ENCODE measurements at places on chromosomes 7 and 10. TPM values are rescaled to one million over a fixed set of nuclear protein-coding genes. Genes with fewer than 3 reads are reported as not detected.

DNA sequence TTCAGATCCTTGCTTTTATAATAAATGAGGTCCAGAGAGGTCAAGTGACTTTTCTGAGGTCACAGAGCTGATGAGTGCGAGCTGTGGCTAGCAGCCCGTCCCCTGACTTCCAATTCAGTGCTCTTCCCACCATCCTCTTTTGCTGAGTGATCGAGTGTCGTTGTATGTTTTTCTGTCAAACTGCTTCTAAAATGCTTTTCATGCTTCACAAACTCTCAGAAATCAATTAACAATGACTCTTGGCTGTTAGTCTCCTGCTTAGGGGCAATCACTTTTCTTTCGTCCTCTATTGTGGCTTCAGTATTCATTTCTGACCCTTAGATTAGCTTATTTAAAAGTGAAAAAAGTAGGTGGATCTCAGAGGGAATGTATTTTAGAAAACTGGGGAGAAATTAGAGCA lies 423.7 kb downstream of the DPP6 start:
- DNase-seq: no peak
- no peak overlapping the region for H3K4me3 ChIP-seq
- peaks cover 11% of the 10 kb centered on the region for H3K27me3 ChIP-seq
- H3K36me3 ChIP-seq: no peaks in the 10 kb centered on the region

- no peaks in the 10 kb centered on the region for H3K27me3 ChIP-seq
- peaks cover 22% of the 10 kb centered on the region for H3K4me1 ChIP-seq
- H3K4me3 ChIP-seq: no peak overlapping the region
- H3K36me3 ChIP-seq: no peaks in the 10 kb centered on the region
These were observed 557.1 kb downstream of the KCNMA1 start for GRCh38 chr10:77080361-77081027.

GRCh38 chr7:12805518-12805928 lies 118.1 kb downstream of the ARL4A start:
- no peak for DNase-seq
- H3K27me3 ChIP-seq: no peaks in the 10 kb centered on the region

DNA sequence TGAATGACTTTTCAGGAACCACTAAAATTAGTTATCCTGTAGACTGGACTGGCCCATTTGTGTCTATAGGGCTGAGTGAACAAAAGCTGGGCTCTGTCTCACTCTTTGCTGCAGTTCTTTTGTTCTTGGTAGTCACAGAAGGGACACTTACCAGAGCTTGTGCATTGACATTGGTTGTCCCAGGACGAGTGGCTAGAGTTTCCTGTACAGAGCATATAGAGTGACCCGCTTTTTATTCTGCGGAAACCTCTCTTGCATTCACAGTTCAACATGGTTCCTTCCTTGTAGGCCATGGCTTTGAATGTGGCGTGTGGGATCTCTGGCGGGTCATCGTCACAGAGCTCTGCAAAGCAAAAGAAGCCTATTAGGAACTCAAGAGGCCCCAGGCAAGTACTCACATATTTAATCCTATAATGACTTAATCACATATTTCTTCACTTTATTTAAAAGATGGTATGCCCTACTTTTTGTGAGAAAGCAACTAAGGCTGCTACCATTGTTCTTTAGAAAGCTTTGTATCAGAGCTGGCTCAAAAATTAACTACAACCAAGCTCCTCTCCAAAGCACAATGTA lies 36.4 kb downstream of the IL2RA start:
- H3K27ac ChIP-seq: no peak overlapping the region
- H3K27me3 ChIP-seq: no peaks in the 10 kb centered on the region
- no peak for DNase-seq
- peaks cover 4% of the 10 kb centered on the region for H3K36me3 ChIP-seq

DNA sequence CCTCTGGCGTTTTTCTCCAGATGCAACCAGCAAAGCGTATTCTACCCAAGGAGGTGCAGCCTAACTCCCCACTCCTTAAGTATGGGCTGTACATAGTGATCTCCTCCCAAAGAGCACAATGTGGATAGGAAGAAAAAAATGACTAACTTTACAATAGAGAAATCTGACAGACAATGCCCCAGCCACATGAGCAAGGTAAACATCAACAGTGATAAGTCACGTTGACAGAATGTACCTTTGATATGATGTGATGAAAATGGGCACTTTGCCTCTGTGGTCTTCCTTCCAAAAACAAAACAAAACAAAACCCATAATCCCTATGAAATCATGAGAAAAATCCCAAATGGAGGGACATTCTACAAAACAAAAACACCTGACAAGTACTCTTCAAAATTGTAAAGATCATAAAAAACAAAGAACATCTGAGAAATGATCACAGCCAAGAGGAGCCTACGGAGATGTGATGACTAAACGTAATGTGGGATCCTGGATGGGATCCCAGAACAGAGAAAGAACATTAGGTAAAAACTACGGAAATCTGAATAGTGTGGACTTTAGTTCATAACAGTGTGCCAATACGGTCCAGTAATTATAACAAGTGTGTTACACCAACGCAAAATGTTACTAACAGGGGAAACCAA lies 50.6 kb downstream of the ABLIM1 start:
- no peak overlapping the region for H3K4me3 ChIP-seq
- DNase-seq: no peak
- no peak overlapping the region for H3K27ac ChIP-seq
- H3K36me3 ChIP-seq: no peaks in the 10 kb centered on the region

DNA sequence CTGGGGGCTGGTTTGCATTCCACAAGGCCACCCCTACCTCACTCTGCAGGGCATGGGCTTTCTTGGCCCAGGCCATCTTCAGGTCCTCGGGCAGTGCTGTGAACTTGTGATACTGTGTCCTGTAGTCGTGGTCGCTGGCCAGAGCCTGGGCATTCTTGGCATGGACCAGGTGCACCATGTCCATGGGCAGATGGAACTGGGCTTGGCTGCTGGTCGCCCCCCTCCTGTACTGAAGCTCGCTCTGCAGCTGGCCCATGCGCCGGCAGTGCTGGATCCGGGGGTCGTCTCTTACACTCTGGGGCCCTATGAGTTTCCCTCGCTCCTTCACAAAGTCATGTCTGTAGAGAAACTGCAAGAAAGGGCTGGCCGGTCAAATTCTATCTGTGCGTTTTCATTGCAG lies 51.7 kb downstream of the HABP2 start:
- H3K27me3 ChIP-seq: no peaks in the 10 kb centered on the region
- no peak overlapping the region for H3K27ac ChIP-seq
- H3K36me3 ChIP-seq: no peaks in the 10 kb centered on the region
- no peak overlapping the region for H3K4me3 ChIP-seq
- no peak for DNase-seq

DNA sequence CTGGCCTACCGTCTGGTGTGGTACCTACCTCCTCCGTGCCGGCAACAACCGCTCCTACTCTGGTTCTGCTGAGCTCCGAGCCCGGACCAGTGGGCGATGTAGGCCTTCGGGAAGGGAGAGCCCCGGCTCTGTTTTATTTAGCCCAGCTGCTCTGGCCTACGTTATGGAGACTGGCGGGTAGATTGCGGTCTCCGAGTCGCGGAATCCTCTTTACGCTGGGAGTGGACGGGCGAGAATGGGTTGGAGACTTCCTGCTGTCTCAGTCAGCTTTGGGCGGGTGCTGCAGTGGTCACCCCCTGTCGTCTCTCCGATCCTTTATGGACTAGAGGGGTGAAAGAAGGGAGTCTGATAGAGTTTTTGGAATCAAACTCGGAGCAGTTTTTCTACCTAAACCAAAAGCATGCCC lies 406 bp downstream of the CBLL1 start:
- H3K27me3 ChIP-seq: peaks cover 18% of the 10 kb centered on the region
- peaks cover 28% of the 10 kb centered on the region for H3K4me1 ChIP-seq
- H3K36me3 ChIP-seq: no peaks in the 10 kb centered on the region
- H3K4me3 ChIP-seq: peak overlapping the region; percentile 98

DNA sequence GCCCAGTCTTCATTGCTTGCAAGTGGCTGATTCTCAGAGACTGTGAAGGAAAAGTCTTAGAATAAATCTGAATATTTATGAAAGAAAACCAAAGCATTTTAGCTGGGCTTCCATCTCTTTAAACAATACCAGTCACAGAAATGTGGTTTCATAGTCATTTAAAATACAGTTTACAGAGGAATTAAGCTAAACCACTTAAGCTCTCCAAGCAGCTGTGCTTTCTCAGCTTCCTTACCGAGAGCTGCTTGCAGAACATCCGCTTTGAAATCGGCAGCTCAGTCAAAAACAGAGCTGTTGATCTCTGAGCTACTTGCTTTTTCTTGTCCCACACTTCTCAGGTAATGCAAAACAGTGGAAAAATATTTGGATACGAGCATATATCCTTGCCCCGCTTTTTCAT lies 134.5 kb downstream of the DYNC1I1 start:
- H3K4me1 ChIP-seq: peaks cover 9% of the 10 kb centered on the region
- H3K27me3 ChIP-seq: peaks cover 74% of the 10 kb centered on the region
- H3K27ac ChIP-seq: no peak overlapping the region
- no peak overlapping the region for H3K4me3 ChIP-seq
- H3K36me3 ChIP-seq: no peaks in the 10 kb centered on the region
- no peak for DNase-seq

GRCh38 chr10:25852364-25852941 lies 81.6 kb upstream of the MYO3A start:
- H3K4me3 ChIP-seq: no peak overlapping the region
- H3K36me3 ChIP-seq: no peaks in the 10 kb centered on the region
- peaks cover 14% of the 10 kb centered on the region for H3K4me1 ChIP-seq
- no peaks in the 10 kb centered on the region for H3K27me3 ChIP-seq
- no peak overlapping the region for H3K27ac ChIP-seq

DNA sequence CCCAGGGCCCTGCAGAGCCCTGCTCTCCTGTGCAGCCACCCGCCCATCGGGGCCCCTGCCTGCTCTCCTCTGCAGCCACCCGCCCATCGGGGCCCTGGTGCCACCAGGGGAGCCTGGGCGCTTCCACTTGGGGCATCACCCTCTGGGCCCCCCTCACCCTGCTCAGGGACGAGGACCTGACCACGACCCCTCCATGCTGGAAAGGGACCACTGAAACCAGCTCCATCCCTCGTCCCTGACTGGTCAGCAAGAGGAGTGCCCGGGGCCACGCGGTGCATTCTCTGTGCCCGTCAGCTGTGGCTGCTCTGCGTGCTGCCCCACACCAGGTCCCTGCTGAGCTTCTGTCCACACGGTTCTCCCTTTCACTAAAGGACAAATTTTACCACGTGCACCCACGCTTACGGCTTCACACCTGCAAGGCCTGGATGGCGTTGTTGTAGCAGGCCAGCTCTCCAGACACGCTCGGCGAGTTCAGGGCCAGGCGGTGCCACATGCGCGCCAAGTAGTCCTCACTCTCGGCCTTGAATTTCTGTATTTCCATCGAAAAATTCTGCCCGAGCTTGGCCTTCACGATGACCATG lies 57.6 kb downstream of the CFAP46 start:
- no peak for DNase-seq
- no peak overlapping the region for H3K4me3 ChIP-seq
- no peak overlapping the region for H3K27ac ChIP-seq
- peaks cover 23% of the 10 kb centered on the region for H3K27me3 ChIP-seq
- no peaks in the 10 kb centered on the region for H3K36me3 ChIP-seq

DNA sequence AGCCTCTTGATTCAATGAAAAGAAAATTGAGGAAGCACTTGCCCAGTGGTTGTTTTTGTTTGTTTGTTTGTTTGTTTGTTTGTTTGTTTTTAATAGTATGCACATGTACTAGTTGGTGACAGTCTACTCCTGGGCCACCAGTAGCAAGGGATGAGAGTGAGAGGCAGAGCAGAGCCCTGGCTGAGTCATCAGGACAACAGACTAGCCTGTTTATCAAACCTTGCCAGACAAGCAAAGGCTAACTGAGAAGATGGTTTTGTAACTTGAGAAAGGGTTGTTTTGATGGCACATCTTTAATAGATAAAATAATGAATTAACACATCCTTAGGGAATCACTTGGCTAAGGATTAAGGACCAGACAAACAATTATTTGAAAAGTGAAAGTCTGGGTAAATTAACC lies 78.1 kb downstream of the INHBA start:
- no peaks in the 10 kb centered on the region for H3K27me3 ChIP-seq
- H3K27ac ChIP-seq: no peak overlapping the region
- no peak overlapping the region for H3K4me3 ChIP-seq
- no peaks in the 10 kb centered on the region for H3K4me1 ChIP-seq
- no peak for DNase-seq

DNA sequence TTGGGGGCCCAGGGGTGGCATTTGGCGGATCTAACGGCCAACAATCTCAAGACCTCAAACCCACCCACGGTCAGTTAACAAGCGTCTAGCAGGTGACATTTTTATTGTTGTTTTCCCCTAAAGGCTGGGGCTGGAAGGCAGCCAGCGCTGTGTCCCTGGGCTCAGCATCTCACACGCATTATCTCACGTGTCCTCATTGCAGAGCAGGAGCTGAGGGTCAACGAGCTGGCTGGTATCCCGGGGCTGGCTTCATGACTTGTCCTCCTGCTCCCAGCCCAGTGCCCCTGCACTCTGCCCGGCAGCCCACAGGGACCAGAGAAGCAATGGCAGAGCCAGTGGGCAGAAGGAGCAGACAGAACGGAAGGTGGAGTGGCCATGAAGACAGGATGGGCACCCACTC lies 54.4 kb upstream of the TMEM273 start:
- H3K4me1 ChIP-seq: peaks cover 16% of the 10 kb centered on the region
- no peak for DNase-seq
- H3K27me3 ChIP-seq: no peaks in the 10 kb centered on the region

- peaks cover 29% of the 10 kb centered on the region for H3K4me1 ChIP-seq
- no peak for DNase-seq
- H3K36me3 ChIP-seq: peaks cover 4% of the 10 kb centered on the region
- no peak overlapping the region for H3K27ac ChIP-seq
These were observed 39.7 kb downstream of the AGAP3 start for GRCh38 chr7:151125846-151126481.

- peaks cover 6% of the 10 kb centered on the region for H3K4me1 ChIP-seq
- H3K4me3 ChIP-seq: no peak overlapping the region
- no peak overlapping the region for H3K27ac ChIP-seq
- no peaks in the 10 kb centered on the region for H3K27me3 ChIP-seq
- no peaks in the 10 kb centered on the region for H3K36me3 ChIP-seq
These were observed 44.1 kb upstream of the OSBPL3 start for GRCh38 chr7:25024066-25024465.

- DNase-seq: no peak
- no peak overlapping the region for H3K27ac ChIP-seq
- no peaks in the 10 kb centered on the region for H3K36me3 ChIP-seq
- H3K4me1 ChIP-seq: peaks cover 12% of the 10 kb centered on the region
- H3K4me3 ChIP-seq: no peak overlapping the region
These were observed 52.0 kb upstream of the SMNDC1 start for GRCh38 chr10:110356628-110357245.

- H3K27ac ChIP-seq: no peak overlapping the region
- peaks cover 11% of the 10 kb centered on the region for H3K36me3 ChIP-seq
- no peaks in the 10 kb centered on the region for H3K27me3 ChIP-seq
- H3K4me1 ChIP-seq: no peaks in the 10 kb centered on the region
These were observed 17.6 kb downstream of the BCCIP start for GRCh38 chr10:125840955-125841354.

Gene ECHDC3
- 5.3 TPM for total RNA-seq

Gene PNLIPRP3
- not detected for total RNA-seq

Gene EIF3A
- 163 TPM for total RNA-seq

Gene TMEM139
- total RNA-seq: 0.91 TPM

Gene SPDYE9
- total RNA-seq: not detected

Gene IFIT3
- total RNA-seq: 1.8 TPM

Gene ADCYAP1R1
- total RNA-seq: 9.0 TPM

Gene IFIT2
- 0.12 TPM for total RNA-seq

Gene CDCA7L
- total RNA-seq: 84.7 TPM

Gene ANKRD61
- 0.80 TPM for total RNA-seq
